ENCODE measurements at places on chromosomes 2 and 18.

GRCh38 chr2:113277474-113278072 is 1.1 kb downstream of the PAX8 start:
- no peak for DNase-seq

DNA sequence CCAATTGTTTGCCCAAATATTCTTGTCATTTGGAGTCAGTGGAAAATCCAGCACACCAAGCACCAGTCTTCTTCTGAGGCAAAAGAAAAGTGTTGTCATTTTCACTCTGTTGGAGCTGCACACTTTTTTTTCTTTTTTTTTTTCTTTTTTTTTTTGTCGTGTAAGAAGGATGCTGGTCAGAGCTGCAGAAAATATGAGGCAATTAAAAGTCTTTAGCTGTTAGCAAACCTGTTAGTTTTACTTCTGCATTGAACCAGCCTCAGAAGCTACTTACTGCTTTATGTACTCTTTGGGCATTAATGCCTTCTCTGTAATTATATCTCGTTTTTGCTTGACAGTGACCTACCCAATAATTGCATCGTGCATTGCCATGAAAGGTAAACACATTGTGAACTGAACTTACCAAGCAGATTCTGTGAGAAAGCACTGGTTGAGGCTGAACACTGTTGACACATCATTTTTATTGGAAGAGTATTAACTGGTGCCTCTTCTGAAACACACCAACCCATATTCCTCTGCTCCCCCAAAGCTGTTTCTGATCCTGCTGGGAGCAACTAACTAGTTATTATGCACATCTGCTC is 165.4 kb downstream of the CAPN13 start:
- no peak for DNase-seq

DNA sequence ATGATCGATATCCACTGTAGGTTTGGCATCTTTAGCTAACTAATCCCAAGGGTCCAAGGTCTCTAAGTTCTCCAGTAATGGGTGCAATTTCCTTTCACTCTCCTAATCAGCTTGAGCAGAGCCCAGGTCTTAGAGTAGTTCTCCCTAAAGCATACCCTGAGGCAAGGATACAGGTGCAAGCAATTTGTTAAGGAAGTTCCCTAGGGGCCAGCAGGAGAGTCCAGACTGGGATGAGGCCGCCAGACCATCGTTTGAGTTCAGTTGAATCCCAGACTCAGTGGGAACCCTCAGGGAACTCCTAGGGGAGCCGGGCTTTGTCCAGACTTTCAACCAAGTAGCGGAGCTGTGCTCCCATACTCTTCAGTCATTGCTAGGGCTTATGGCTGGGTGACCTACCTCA is 835.4 kb upstream of the CDH2 start:
- no peak for DNase-seq

- DNase-seq = no peak
Measured at GRCh38 chr2:239329972-239330572, 70.7 kb downstream of the HDAC4 start.

GRCh38 chr2:45627911-45628310 is 16.8 kb upstream of the SRBD1 start:
- no peak for DNase-seq

DNA sequence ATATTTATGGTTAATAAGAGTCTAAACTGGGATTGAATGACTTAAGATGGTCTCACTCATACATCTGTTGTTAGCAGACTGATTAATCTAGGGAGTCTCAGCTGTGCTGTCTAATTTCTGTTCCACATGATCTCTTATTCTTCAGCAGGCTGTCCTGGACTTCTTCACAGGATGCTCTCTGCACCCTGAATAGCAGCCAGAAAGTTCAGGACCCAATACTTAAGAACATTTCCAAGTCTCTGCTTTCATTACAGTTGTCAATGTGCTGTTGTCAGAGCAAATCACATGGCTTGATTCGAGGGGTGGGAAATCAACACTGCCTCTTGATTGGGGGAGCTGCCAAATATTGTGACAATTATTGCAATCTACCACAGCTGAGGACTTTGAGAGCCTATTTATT is 627.1 kb upstream of the SLC8A1 start:
- no peak for DNase-seq

GRCh38 chr2:223886726-223887125 is 49.3 kb upstream of the AP1S3 start:
- no peak for DNase-seq

GRCh38 chr2:147365622-147366021 is 479.2 kb upstream of the ACVR2A start:
- no peak for DNase-seq

- DNase-seq = no peak
Measured at GRCh38 chr18:11154368-11154989, 5.1 kb upstream of the PIEZO2 start.

GRCh38 chr18:41881285-41881684 is 73.7 kb upstream of the PIK3C3 start:
- no peak for DNase-seq

GRCh38 chr2:70160545-70160944 is 30.3 kb downstream of the C2orf42 start:
- DNase-seq = no peak

DNA sequence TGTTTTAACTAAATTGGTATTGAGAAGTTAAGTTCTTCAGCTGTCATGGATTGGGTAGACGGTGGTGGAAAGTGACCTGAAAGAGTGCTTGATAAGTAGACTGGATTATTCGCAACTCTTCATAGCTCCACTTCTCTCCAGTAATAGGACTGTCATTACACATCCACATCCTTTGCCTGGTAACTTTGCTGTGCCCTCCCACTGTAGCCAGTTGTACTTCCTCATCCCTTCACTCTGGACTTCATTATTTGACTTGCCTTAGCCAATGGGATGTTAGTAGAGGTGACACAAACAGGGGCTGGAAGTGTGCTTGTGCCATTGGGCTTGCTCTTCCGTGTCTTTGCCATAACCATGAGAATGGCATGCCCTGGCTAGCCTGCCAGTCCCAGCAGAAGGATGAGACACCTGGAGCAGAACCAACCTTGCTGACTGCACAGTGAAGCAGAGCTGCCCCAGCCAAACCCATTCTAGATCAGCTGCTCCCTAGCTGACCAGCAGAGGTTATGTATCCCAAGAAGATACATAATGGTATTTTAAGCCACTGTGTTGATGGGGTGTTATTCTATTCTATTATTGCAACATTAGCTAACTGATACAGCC is 16.9 kb downstream of the QPCT start:
- DNase-seq = no peak

GRCh38 chr2:17892770-17893534 is 14.5 kb downstream of the KCNS3 start:
- no peak for DNase-seq

GRCh38 chr2:123546353-123546752 is 478.7 kb upstream of the CNTNAP5 start:
- DNase-seq = no peak

GRCh38 chr2:16019060-16019480 is 78.7 kb downstream of the MYCN start:
- DNase-seq = no peak

GRCh38 chr2:106596844-106597243 is 109.7 kb downstream of the CD8B2 start:
- no peak for DNase-seq

DNA sequence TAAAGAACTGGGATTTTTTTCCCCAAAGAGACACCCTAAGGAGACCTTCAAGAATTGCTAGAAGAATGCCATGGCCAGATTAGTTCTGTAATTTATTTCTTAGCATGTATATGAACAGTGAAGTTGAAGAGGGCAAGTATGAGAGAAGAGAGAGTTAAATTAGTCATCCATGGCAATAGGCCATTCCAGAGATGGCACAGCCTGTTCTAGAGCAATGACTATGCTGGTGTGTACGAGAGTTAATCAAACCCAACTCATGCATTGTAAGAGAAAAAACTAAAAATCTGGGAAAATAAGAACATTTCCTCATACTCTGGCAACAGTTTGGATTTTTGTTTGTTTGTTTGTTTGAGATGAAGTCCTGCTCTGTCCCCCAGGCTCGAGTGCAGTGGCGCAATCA is 112.1 kb upstream of the PIK3C3 start:
- no peak for DNase-seq

- no peak for DNase-seq
Measured at GRCh38 chr2:195360242-195360641, 296.8 kb upstream of the SLC39A10 start.
